ENCODE measurements at places on chromosomes 16 and 17.

- DNase-seq = no peak
Observed at GRCh38 chr16:4426021-4426684, 485 bp downstream of the DNAJA3 start.

GRCh38 chr16:6499413-6499812 lies 833.2 kb upstream of the RBFOX1 start:
- DNase-seq = no peak

- DNase-seq = no peak
Observed at GRCh38 chr17:52504081-52504480, 345.6 kb upstream of the CA10 start.

DNA sequence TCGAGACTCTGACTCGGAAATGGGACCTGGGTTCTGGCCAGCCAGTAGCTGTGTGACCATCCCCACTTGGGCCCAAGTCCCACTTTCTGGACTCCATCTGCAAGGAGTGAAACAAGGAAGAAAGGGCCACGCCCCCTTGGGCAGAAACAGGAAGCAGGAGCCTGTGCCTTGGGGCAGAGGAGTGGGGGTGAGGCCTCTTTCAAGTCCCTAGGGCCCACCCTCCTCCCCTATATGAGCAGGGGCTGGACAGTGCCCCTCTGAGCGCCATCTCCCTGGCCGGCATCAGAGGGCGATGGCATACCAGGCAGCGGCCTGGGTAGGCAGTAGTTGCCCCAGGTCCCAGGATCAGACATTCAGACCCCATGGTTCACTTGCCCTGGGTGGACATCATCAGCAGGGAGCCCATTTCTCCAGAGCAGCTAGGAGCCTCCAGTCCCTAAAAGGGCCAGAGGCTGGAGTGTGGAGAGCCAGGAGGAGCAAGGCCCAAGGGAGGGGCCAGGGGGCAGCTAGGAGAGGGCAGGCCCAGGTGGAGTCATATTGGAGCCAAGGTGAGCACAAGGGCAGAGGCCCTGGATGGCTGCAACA lies 7.1 kb downstream of the BCAR1 start:
- peak; percentile 66 for DNase-seq

DNA sequence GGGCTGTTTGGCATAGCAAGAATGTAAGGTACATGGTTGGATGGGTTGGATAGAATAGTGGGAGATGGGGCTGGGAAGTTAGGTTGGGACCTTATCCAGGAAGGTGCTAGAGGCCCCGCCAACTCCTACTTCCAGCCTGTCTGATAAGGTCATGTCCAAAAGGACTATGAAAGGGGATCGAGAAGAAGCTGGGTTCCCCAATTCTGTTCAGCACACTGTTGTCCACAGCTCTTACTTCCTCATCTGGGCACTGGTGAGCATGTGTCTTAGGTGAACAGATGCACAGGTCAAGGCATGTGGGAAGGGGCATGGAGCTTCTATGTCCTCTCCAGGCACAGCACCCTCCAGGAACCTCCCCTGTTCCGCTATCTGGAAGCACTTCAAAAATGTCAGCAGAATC lies 5.6 kb upstream of the ULK2 start:
- no peak for DNase-seq

- no peak for DNase-seq
Observed at GRCh38 chr17:44848961-44849489, 1.3 kb downstream of the HIGD1B start.

DNA sequence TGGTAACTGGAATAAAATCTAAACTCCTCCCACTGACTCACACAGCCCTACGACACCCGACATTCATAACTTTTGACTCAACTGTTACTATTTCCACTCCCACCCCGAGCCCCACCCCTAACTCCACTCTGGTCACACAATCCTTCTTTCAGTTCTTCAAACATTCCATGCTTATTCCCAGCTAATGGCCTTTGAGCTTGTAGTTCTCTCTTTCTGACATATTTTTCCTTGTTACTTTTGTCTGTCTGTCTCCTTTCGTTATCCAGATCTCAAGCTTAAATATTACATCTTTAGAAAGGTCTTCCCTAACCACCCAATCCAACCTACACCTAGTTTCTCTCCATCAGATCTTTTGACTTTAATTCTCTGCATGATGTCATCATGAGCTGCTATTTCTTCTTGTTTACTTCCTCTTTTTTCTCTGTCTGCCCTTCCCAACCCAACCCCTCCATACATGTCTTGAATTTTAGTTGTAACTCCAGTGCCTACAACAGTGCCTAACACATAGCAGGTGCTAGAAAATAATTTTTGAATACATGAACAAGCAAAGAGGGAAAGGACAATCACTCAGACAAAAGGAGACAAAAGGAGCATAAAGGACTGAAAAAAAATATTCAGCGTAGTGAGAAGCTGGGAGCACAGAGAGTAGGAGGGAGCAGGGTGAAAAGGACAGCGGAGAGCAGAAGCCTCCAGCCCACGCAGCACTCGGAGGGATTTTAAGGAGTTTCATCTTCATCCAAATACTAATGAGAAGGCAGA lies 65.2 kb upstream of the SMIM36 start:
- peak; percentile 67 for DNase-seq

GRCh38 chr16:2712063-2712441 lies 8.0 kb downstream of the PRSS27 start:
- DNase-seq = no peak

GRCh38 chr17:17679748-17680147 lies 1.5 kb upstream of the RAI1 start:
- DNase-seq = no peak

DNA sequence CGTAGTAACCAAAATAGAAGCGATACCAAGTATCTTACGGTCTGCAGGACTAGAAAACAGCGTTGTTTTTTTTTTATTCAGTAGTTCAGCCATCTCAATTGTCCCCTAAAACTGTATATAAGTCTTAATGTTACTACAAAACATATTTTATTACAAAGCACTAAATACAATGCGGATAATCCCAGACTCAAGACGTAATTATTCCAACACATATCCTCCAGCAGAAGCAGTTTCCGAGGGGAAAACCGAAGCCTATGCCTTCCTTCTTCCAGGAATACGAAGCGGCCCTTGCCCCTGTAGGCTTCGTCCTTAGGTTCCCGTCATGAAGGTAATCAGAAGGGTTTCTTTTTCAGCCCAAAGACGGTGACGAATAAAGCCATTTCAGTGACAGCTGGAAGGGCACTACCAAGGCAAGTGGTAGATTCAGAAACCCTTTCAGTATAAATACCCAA lies 2.3 kb downstream of the TMEM107 start:
- DNase-seq = no peak

- DNase-seq = no peak
Observed at GRCh38 chr16:2178321-2179106, 17.9 kb downstream of the CASKIN1 start.

GRCh38 chr17:83136931-83137330 lies 57.5 kb downstream of the METRNL start:
- no peak for DNase-seq

- no peak for DNase-seq
Observed at GRCh38 chr17:74478420-74479100, 12.1 kb downstream of the CD300A start.

GRCh38 chr16:73106329-73107034 lies 58.6 kb upstream of the ZFHX3 start:
- DNase-seq = no peak

DNA sequence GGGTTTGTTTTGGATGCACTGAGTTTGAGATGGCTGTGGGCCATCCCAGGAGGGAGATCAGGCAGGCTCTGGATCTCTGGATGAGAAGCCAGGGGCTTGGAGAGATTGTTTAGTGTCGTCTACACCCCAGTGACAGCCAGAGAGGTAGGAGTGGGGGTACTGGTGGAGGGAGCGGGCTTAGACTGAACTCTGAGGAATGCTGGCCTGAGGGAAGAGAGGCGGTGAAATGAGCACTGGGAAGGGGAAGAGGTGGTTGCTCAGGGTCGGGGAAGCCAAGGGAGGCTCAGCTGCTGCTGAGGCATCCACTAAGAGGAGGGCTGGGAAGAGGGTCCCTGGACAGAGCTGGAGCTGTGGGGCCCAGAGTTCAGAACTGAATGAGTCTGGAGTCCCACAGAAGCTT lies 23.6 kb downstream of the CACNA1G start:
- no peak for DNase-seq

- no peak for DNase-seq
Observed at GRCh38 chr17:17750881-17751280, 69.6 kb downstream of the RAI1 start.

- no peak for DNase-seq
Observed at GRCh38 chr17:37570527-37571093, 38.6 kb downstream of the SYNRG start.

- peak; percentile 74 for DNase-seq
Observed at GRCh38 chr16:67537270-67537635, 8.6 kb downstream of the RIPOR1 start.

DNA sequence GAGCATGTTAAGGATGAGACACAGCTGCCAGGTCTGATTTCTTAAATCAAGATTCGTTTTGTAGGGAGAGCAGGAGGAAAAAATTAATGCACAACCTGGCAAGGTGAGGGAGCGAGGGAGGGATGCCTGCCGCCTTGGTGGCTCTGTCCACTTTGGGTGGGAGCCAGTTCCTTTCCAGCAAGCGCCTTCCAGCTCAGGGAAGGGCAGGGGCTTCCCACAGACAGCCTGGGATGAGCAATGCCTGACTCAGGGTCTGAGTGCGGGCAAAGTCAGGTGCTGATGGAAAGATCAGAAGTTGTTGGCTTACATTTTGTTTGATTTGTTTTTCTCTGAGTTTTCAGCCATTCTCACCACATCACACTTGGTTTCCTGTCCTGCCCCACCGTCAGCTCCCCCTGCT lies 220.7 kb downstream of the ENGASE start:
- no peak for DNase-seq

GRCh38 chr16:80025236-80025635 lies 424.7 kb upstream of the MAF start:
- no peak for DNase-seq

DNA sequence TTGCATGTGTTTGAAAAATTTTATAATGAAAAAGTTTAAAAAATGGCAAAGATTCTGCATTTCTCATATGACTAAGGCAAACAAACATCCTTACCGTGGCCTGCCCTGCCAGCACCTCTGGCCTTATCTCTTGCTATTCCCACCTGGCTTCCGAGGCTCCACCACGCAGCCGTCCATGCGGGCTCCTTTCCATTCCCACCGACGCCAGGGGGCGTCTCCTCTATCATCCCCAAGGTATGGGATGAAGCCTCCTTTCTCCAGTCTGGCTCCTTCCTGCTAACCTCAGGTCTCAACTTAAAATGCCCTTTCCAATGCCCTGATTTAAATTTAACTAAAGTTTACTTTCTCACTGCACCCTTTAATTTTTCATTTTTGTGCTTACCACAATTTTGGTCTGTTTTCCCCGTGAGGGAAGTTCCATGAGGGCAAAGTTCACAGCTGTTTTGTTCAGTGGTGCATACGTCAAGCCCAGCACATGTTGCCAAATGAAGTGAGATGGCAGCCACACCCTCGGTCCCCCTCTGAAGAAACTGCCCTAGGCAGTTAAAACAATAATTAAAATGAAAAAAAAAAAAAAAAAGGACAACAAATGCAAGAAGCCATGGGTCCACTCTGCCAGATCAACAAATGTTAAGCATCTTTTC lies 13.3 kb upstream of the SDK2 start:
- no peak for DNase-seq

DNA sequence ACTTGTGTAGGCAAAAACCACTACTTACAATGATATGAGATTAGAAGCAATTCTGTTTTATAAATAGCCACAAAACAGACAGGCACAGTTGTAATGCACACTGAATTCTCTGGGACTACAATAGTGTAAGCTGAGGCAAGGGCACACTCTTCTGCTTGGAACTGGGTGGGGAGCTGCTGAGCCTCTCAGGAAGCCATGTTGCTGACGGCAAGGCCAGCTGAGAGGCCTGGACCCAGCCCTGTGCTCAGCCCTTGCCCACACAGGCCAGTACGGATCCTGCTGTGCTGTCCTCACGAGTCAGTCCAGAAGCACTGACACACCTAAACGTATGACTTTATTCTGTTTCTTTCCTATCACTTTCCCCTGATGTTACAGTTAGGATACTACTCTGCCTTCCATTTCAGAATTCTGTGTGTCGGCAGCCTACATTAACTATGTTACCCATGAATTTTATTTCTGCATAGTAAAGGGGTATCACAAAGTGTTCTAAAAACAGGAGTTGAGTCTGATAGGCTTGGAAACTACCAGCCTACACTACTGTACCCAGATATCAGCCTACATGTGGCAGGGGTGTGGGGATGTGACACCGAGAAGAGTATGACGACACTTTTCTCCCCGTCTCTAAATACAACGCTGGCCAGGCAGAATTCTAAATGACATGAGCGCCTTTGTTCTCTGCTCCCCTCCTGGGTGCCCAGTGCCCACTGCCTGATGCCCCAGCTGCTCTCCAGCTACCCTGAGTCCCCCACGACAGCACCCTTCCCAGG lies 41.1 kb upstream of the FAAP100 start:
- no peak for DNase-seq

DNA sequence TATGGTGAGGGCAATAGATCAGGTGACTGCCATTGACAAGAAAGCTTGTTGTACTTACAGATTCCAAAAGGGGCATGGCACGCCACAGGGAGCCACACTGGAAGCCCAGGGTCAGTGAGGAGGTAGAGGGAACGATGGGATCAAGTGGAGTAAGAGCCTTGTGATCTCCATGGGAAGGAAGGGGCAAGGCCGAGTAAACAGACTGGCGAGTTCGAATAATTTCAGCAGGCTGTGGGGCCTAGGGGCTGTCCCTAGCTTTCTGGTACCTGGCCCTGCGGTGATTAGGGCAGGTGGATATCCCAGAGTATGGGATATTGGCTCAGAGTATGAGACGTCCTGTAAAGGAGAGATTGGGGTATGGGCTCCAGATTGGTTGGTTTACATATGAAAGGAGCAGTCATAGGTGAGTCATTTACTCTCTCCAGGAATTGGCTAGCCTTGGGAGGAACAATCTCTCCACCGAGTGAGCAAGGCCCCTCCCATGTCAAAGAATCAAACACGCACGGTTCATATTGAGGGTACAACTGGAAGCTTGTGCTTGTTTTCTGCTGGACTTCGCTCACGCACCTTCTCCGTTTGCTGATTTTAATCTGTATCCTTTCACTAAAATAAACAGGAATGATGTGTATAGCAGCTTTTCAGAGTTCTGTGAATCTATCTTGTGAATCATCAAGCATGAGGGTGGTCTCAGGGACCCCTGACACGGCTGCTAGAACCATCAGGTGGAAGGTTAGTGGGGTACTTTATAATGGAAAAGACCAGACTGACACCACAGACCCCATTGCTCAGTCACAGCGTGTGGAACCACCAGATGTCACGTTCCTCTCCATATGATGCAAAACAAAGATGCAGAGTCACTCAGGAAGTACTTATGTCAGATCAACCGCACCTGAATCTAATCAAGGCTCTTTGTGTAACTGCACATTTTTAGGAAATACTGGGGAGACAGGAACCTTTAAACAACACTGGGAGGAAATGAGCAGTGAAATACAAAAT lies 27.9 kb downstream of the GABARAPL2 start:
- no peak for DNase-seq

- DNase-seq = peak; percentile 37
Observed at GRCh38 chr17:8630227-8630801, at the start of gene MYH10. Gene MYH10 (minus strand): TSS chr17:8630725. CDS start chr17:8623246, 7,479 bp downstream.

GRCh38 chr17:29162082-29162908 lies 17.9 kb downstream of the MYO18A start:
- DNase-seq = no peak

DNA sequence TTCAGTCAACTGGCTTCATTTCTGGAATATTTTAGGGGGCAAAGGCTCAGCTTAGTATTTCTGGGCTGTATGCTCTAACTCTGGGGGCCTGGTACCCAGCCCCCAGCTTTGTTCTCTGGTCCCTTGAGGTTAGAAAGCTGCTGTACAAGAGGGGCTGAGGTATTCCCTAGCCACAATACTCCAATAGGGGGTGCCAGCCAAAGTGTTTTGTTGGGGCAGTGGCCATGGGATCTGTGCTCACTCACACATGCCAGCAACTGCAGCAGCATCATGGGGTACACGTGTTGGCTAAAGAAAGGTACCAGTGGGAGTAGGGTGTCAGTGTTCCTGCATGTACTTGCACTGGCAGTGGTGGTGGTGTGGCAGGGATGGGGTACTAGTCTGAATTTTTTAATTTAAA lies 257.3 kb downstream of the CA10 start:
- no peak for DNase-seq

Measured in uterus (tissue), 4 donors.